ENCODE measurements at places on chromosomes 2 and 18.

DNA sequence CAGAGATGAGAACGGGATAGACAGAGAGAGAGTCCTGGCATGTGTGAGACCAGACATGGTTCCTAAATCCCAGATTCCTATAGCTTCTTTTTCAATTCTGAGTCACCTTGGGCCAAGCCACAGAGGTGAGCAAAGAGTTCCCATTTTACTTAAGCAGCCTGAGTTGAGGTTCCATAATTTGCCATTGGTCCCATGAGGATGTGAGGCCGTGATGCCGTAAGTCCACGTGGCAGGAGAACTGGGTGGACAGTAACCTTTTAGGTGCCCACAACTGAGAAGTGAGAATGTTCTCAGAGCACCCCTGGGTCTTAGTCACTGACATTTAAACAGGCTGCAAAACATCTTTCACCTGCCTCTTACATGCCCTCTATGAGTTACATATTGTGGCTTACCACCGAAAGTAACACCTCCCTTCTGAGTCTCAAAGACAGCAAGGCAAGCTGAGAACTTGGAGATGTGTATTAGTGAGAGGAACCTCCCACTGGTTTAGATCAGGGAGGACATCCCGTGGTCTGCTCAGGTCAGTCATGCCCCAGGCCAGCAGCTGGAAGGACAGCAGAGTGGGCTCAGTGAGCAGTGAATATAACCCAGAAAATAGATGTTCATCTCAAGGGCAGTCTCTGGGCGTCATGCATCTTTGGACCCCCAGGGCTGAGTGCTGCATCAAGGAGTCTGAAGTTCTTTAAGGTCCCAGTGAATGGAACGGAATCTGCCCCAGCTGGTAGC lies 127.9 kb upstream of the LGALSL start:
- no peak for DNase-seq

DNA sequence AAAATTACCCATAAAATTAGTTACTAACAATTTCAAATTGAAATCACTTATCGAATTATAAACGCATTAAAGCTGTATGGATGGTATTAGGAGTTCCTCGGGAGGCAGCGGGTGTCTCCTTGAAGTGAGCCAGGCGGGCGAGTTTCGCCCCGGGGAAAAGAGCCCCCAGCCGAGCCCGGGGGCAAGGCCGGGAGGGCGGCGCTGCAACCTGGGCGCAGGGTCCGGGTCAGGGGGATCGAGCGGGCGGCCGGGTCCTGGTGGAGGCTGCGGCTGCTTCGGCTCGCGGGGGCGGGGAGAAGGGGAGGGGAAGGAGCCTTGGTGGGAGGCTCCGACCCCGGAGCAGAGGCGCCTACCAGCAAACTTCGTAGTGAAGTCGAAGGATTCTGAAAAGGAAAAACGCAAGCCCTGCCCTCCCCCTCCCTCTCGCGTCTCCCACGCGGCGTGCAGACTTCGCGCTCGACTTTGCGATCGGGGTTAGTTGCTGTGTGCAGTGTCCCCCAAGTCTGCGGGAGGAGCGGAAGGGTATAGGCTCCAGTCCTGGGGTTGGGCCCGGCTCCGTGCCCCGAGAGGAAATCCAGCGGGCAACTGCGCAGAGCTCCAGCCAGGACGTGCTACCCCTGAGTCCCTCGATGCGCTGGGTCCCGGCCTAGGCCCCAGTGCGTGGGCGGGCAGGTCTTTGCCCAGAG lies 140.8 kb downstream of the MEIS1 start:
- DNase-seq: no peak

DNA sequence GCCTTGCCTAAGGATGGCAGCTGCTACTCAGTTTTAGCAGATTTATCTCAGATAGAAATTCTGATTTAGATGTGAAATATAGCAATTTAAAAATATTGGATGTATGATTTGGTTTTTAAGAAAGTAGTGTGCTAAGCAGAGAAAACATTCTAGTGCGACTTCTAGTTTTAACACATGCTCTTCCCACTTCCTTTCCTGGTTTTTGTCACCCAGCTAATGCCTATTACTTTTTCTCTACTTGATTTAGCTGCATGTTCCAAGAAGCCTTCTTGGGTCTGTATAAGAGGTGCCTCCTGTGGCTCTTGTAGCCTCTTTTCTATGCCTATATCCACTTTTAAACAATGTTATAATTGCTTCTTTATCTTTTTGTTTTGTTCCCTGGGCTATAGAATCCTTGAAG lies 53.0 kb downstream of the GPD2 start:
- DNase-seq: no peak

GRCh38 chr18:63298400-63299365 lies 20.9 kb downstream of the BCL2 start:
- no peak for DNase-seq

GRCh38 chr2:207140265-207140664 lies 25.5 kb downstream of the KLF7 start:
- no peak for DNase-seq

DNA sequence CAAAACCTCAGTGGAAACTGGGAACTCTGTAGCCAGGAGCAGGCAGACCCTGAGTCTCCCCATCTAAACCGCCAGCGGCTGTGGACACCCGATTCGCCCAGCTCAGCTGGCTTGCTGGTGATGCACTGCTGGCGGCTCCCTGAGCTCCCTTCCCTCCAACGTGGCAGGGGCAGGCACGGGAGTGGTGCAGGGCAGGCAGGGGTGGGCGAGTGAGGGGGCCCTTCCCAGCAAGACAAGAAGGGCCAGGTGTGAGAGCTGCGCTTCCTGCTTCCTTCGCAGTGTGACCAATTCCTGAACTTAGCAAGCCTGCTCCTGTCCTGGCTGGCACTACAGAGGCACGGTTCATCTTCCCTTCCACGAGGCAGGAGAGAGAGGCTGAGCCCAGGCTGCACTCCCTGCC lies 12.3 kb upstream of the SEMA4C start:
- DNase-seq: no peak

DNA sequence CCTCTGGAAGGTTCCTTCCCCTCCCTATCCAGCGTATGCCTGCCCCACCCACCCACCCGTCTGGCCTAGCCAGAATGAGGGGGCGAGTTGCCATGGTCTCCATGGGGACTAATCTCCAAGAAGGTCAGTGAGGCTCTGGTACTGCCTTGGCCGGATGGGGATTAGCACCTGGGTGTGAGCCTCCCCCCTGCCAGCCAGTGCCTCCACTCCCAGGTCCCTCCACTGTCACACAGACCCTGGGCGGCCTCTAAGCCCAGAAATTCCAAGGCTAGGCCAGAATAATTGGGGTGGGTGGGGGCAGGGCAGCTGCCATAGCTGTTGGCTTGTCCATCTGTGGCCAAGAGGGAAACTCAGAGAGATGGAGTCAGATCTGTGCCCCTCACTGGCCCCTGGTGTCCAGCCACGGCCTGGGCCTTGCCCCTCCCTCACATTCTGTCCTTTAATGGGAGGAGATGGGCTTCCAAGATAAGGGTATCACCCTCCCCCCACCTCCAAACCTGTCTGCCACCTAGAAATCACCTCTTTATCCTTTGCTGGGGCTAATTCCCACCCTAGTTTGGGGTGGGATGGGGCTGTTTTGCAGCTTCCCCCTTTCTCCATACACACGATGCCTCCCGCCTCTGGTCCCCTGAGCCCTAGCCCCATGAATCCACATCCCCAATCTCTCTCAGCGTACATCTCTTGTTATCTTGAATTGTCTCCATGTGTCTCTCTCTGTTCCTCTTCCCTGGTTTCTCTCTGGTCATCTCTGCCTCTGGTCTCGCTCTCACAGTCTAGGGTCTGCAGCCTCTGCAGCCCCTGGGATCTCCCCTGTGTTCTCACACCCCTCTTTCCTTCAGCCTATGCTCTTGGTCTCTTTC lies 6.0 kb upstream of the CRYBA2 start:
- DNase-seq: no peak

GRCh38 chr2:189763908-189764661 lies 1.5 kb upstream of the OSGEPL1 start:
- no peak for DNase-seq

DNA sequence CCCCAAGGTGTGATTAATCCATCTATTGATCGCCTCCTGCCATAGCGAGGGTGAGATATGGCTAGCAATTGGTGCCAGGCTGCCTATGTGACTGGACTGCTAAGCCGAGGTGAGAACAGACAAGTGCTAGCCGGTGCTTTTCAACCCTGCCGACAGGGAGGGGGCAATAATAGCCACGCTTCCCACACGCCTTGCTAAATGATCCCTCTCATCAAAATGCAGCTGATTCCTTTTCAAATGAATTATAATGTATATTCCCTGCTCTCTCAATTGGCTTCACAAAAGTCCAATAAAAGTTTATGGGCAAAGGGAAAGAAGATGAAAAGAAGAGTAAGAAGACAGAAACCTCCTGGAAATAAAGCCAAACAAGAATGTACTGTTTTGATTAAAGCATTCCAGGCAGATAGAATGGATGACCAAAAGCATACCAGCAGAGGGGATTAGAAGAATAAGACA lies 235.6 kb downstream of the ICOS start:
- no peak for DNase-seq

DNA sequence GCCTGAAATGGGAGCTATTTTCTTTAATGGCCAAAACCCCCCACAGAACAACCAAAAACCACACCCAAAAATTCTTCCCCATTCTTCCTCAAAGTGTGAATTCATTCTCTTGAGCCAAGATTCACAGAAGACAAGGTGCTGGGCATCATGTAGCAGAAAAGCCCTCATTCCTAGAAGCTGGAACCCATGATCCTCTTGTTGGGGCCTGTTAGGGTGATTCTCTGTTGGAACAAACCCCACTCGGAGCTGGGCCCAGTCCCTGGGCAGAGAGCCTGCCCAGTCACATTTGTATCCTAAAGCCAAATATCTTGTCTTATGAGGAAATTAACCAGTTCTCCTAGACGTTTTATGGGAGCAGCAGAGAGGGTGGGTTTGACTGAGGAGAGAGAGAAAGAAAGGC lies 22.8 kb upstream of the VPS4B start:
- no peak for DNase-seq

GRCh38 chr2:100741880-100742276 lies 78.1 kb upstream of the NPAS2 start:
- DNase-seq: no peak

- no peak for DNase-seq
Observed at GRCh38 chr2:235641956-235642355, 148.1 kb downstream of the AGAP1 start.
